Activated CD8-positive, alpha-beta T cell treated with anti-CD3 and anti-CD28 coated beads, Interleukin-2, amount 10 ng/mL, durations not matched to agents 7 days and 5 days (primary cell): ENCODE measurements at places on chromosomes 13 and 19. TPM values are rescaled to one million over a fixed set of nuclear protein-coding genes. Genes with fewer than 3 reads are reported as not detected.

Gene TNFRSF19
- not detected for total RNA-seq

Gene DIAPH3
- total RNA-seq = 25.9 TPM

Gene PSG3
- total RNA-seq = not detected

Gene ICAM5
- 0.57 TPM for total RNA-seq

Gene C1QTNF9B
- total RNA-seq = not detected
